ENCODE measurements at places on chromosomes 3 and 15.
A peak's percentile ranks its signal among the peaks of the same experiment; 100 is the strongest.

DNA sequence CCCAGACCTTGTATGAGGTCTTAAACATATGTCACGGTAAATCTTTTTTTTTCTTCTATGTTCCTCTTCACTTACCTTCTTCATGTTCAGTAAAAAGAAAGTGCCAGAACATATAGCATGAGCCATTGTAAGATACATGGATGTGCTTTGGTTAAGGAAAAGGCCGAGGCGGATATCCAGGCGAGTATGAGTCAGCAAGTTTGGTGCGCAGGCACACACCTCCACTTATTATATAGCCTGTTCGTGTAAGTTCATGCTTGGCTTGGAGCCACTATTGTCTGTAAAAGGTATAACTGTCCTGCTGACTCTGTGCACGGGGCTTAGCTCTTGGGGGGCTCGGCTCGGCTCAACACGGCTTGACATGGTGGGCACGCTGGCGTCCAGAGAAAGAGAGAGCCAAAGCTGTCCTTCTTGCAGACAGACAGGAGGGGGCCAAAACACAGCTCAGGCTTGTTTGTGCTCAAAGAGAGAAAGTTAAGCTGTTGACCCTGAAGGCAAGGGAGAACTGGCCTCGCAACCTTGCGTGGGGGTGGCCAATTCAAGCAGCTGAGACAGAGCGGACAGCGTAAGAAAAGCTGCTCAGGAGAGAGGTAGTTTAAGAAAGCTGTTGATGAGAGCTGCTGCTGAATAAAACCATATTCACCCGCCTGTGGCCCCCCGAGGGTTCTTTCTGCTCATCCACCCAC is 251.2 kb downstream of the SLC9A9 start:
- no peak for DNase-seq

GRCh38 chr3:124797426-124797945 is 67.2 kb downstream of the UMPS start:
- DNase-seq, result no peak

GRCh38 chr3:195227871-195228270 is 43.1 kb downstream of the XXYLT1 start:
- no peak for DNase-seq

- no peak for DNase-seq
Observed at GRCh38 chr3:136109499-136109898, 86.6 kb downstream of the MSL2 start.

DNA sequence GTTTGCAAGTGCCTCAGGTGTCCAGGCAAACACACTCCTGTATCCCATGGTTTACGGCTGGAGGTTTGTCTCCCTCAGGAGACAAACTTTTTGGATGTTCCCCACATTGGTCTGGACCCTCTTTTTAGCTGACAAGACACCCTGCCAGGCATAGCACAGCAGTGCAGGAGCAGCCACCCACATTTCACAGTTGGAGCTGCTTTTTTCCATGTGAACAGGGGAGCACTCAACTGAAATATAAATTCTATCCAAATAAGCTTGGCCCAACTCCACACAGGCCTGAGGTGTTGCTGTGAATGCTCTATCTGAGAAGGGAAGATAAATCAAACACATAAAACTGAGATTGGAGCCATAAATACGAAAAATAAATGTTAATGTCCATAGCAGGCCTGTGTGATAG is 501.3 kb upstream of the IL12A start:
- no peak for DNase-seq

DNA sequence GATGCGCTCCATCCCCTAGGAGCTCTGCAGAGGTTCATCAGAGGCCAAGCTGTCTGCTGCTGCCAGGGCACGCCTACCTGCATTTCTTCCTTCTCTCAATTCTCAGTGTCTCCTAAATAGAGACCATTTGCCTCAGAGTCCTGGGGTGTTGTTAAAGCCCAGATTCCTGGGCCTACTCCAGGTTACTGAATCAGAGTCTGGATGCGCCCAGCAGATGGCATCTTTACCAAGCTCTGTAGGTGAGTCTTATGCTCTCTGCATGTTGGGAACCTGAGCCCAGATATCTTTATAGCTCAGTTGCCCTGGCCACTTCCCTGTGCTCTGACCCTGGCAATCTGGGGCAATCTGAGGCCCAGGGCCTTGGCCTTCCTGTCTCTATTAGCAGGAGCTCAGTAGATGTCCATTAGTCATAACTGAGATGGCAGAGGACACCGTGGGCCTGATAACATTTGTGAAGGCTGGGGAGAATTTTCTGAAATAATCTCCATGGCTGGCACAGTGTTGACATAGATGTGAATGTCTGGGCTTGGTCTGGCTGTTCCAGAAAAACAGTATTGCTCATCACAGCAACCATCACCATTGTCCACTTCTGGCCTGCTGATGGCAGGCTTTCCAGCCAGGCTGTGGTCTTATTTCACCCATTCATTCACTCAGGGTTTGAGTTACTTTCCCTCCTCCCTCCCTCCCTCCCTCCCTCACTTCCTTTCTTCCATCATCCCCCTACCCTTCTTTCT is 13.3 kb upstream of the RBP1 start:
- no peak for DNase-seq

DNA sequence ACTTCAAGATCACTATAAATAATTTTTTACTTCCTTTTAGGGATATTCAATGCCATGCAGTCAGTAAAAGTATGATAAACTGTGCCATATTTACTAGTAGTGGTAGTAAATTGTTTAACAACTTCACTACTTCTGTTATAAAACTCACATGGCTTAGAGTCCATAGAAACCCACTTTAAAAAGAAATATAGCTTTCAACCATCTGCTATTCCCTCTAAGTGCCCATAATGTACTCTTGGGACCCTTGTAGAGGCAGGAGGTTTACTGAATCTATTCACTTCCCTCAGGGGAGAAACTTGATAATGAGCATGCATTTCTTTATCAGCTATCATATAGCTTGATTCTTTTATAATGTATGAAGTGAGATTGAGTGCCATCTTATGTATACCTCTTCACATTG is 1448.4 kb upstream of the ALCAM start:
- no peak for DNase-seq

DNA sequence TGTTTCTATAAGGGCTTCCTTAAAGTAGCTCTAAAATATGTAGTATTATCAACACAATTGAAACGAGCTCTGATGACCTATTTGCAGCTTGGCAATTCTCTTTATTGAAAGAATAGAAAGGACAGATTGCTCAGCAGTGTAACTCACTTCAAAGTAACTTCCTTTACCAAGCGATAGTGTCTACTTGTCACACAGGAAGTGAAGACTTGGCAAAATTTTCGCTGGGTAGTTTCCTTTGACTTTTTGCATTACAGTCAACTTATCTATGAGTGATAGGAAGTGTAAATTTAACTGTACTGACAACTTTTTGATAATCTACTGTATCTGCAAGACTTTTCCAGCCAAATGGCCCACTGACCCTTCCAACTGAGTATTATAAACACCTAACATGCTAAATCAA is 22.8 kb downstream of the SLC9A9 start:
- DNase-seq, result no peak

DNA sequence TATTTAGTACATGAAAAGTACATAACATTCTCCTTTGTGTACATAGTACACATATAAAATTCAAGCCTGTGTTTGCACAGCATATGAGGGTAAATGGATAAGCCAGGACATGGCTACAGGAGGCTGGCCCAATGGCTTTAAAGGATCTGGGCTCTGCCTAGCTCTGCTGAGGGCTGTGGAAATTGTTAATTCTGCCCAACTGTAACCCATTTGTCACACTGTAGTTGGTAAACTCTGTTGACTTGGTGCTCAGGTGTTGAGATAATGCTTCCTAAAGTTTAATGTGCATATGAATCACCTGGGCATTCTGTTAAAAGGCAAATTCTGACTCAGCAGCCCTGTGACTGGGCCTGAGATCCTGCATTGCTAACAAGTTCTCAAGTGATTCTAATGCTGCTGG is 196.5 kb upstream of the ZPLD1 start:
- peak; percentile 56 for DNase-seq

GRCh38 chr3:61955483-61955882 is 394.1 kb downstream of the PTPRG start:
- DNase-seq, result no peak

All from NCI-H774 (cell line).